ENCODE measurements at places on chromosomes 16 and 17.

- no peak overlapping the region for H3K27ac ChIP-seq
- H3K4me1 ChIP-seq: peaks cover 5% of the 10 kb centered on the region
- peak overlapping the region; percentile 99 for H3K4me3 ChIP-seq
- H3K27me3 ChIP-seq: no peaks in the 10 kb centered on the region
Observed at GRCh38 chr17:81237591-81238489, 1.0 kb downstream of the TEPSIN start.

DNA sequence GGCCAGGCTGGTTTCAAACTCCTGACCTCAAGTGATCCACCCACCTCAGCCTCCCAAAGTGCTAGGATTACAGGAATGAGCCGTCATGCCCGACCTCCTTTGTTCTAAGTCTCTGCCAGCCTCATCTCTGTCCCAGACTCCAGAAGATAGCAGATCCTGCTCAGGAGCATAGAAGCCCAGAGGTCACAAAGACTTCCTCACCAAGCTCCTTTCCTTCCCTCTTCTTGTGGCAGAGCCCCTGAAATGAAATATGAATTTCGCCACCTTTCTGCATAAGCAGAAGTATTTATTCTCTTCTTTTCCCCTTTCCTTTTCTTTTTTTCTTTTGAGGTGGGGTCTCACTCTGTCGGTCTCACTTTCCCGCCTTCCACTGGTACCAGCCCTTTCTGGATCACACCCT, 11.5 kb upstream of the PIPOX start:
- H3K27ac ChIP-seq: no peak overlapping the region
- H3K36me3 ChIP-seq: no peaks in the 10 kb centered on the region
- H3K27me3 ChIP-seq: no peaks in the 10 kb centered on the region
- no peak overlapping the region for H3K4me3 ChIP-seq
- DNase-seq: no peak

DNA sequence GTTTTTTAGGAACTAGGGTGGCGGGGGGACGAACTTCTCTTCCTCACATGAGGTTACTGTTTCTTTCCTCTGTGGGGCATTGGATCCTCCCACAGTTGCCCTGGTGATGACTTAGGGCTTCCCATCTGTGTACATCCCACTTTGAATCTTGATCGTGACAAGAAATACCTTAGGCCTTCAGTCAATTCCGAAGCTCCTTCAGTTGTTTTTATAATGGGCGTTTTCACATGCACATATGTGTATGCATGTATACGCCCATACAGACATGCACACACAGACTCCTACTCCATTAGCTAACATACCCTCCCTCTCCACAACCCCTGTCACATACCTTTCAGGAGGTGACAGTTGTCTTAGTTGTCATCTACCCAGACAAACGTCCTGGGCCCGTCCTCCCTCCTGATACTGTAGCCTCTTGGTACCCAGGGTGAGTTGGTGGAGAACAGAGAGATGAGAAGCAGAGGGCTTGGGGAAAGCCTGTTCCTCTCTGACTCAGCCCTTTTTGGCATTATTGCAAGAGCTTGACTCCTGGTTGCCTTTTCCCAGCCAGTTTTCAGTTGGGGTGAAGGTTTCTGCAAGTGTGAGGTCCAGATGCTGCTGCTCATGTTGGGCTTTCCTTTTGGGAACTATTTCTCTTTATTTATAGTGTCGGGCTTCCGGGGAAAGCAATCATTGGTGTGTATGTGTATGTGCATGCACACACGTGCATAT, 2.2 kb upstream of the AOC2 start:
- H3K27me3 ChIP-seq: no peaks in the 10 kb centered on the region
- no peaks in the 10 kb centered on the region for H3K36me3 ChIP-seq
- no peaks in the 10 kb centered on the region for H3K4me1 ChIP-seq
- no peak overlapping the region for H3K27ac ChIP-seq

- H3K27me3 ChIP-seq: no peaks in the 10 kb centered on the region
- peaks cover 54% of the 10 kb centered on the region for H3K4me1 ChIP-seq
- no peak overlapping the region for H3K4me3 ChIP-seq
- H3K36me3 ChIP-seq: no peaks in the 10 kb centered on the region
- peak overlapping the region; percentile 60 for H3K27ac ChIP-seq
Observed at GRCh38 chr17:82236142-82236971, 7.5 kb downstream of the SLC16A3 start.

DNA sequence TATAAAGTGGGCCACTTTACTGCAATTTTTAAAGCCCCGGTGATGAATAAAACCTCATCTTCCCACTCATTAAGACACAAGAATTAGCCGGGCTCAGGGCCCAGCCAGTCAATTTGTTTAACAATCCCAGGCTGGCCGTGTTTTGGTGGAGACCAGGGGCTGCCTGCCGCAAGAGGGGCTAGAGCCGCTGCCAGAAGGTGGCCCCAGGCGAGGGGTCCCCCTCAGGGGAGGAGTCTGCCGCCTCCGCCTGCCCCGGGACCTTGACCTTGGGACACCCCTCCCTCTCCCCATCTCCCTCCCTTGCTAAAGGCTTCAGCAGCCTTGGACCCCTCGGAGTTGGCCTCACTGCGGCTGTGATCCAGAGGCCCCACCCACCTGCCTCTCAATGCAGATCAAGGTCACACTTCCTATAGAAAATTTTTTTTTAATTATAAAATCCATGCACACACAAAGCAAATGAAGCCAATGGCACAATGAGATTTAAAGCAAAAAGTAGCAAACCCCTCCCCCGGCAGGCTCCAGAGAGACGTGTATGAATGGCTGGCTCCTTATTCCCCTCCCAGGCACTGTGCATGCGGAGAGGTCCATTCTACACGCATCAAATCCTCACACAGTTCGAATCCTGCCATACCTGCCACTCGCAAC, 23.0 kb upstream of the SLC38A10 start:
- H3K4me1 ChIP-seq: peaks cover 11% of the 10 kb centered on the region
- no peaks in the 10 kb centered on the region for H3K27me3 ChIP-seq
- H3K27ac ChIP-seq: no peak overlapping the region
- no peaks in the 10 kb centered on the region for H3K36me3 ChIP-seq
- no peak overlapping the region for H3K4me3 ChIP-seq

- no peak overlapping the region for H3K4me3 ChIP-seq
- H3K27ac ChIP-seq: no peak overlapping the region
- H3K36me3 ChIP-seq: no peaks in the 10 kb centered on the region
- H3K27me3 ChIP-seq: no peaks in the 10 kb centered on the region
- no peak for DNase-seq
- no peaks in the 10 kb centered on the region for H3K4me1 ChIP-seq
Observed at GRCh38 chr16:83513008-83513755, 294.6 kb upstream of the HSBP1 start.

GRCh38 chr16:50838885-50839284, 97.0 kb downstream of the CYLD start:
- H3K27me3 ChIP-seq: no peaks in the 10 kb centered on the region
- no peaks in the 10 kb centered on the region for H3K4me1 ChIP-seq
- no peak overlapping the region for H3K4me3 ChIP-seq
- DNase-seq: no peak
- no peak overlapping the region for H3K27ac ChIP-seq
- H3K36me3 ChIP-seq: no peaks in the 10 kb centered on the region

DNA sequence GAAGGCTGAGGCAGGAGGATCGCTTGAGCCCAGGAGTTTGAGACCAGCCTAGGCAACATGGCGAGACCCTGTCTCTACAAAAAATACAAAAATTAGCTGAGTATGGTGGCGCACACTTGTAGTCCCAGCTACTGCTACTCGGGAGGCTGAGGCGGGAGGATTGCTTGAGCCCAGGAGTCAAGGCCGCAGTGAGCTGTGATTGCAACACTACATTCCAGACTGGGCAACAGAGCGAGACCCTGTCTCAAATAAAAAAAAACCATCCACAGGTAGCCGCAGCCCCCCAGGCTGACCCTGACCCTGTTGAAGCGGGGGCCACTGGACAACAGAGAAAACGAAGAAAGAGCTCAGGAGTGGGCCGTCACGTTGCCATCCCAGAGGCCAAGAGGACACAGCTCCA, 4.0 kb downstream of the SLC43A2 start:
- no peak overlapping the region for H3K4me3 ChIP-seq
- no peak for DNase-seq
- H3K27ac ChIP-seq: no peak overlapping the region

DNA sequence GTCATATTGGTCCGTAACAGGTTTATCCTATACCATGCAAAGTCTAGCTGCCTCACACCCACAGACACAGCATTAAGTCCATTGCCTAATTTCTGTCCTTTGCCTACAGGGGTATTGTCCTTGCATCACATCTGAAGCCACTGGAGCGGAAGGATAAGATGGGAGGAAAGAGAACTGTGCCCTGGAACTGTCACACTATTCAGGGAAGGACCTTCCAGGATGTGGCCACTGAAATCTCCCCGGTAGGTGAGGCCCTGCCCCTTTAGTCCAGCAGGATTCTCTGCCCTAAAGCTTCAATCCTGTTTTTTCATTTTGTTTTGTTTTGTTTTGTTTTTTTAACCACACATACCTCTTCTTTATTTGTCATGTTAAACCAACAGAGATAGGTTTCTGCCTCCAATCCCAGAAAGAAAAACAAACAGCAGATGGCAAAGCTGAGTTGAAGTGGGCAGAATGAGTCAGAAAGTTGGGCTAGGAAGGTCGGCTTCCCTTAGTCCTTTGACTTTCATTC, 2.2 kb upstream of the EFTUD2 start:
- H3K27me3 ChIP-seq: no peaks in the 10 kb centered on the region
- peaks cover 4% of the 10 kb centered on the region for H3K4me1 ChIP-seq
- H3K27ac ChIP-seq: no peak overlapping the region
- H3K36me3 ChIP-seq: no peaks in the 10 kb centered on the region
- H3K4me3 ChIP-seq: no peak overlapping the region

GRCh38 chr16:67212766-67213165, 13.8 kb downstream of the ELMO3 start:
- H3K4me1 ChIP-seq: peaks cover 2% of the 10 kb centered on the region
- no peak overlapping the region for H3K27ac ChIP-seq
- no peak for DNase-seq
- H3K36me3 ChIP-seq: no peaks in the 10 kb centered on the region
- H3K27me3 ChIP-seq: no peaks in the 10 kb centered on the region
- no peak overlapping the region for H3K4me3 ChIP-seq

DNA sequence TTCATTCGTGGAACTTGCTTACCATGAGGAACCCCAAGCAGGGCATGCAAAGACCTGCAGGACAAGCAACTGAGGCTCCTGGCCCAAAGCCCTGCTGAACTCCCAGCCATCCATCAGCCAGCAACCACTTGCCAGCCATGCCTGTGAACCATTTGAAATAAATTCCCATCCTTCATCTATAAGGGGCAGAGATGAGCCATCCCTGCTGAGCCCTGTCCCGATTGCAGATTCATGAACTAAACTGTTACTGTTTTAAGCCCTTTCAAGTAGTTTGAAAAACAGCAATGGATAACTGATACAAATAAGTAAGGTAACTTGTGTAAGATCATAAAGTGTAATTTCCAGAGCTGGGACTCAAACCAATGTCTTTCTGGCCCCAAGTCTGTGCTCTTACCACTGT, 114.4 kb upstream of the WSCD1 start:
- no peak overlapping the region for H3K27ac ChIP-seq
- H3K4me3 ChIP-seq: no peak overlapping the region
- no peak for DNase-seq
- H3K4me1 ChIP-seq: no peaks in the 10 kb centered on the region
- H3K27me3 ChIP-seq: no peaks in the 10 kb centered on the region
- H3K36me3 ChIP-seq: no peaks in the 10 kb centered on the region

GRCh38 chr16:48911700-48912099, 301.7 kb upstream of the N4BP1 start:
- H3K27me3 ChIP-seq: no peaks in the 10 kb centered on the region
- no peak for DNase-seq
- no peak overlapping the region for H3K4me3 ChIP-seq
- H3K27ac ChIP-seq: no peak overlapping the region

DNA sequence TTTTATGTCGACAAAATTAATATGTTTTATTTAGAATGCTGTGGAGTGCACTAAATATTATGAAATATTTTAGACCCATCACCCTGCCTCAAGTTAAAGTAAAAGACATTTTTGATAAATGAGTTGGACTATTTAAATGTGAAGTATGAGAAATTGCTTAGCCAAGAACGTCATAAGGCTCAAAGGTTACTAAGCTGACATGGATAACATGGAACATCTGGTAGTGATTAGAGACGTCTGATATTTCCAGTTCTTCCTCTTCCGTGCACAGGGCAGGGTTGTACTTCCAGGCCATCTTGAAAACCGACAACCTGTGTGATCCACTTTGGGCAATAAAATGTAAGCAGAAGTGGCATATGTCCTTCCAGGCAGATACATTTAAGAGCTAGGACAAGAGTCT, 7.2 kb upstream of the CCL8 start:
- no peaks in the 10 kb centered on the region for H3K27me3 ChIP-seq
- peaks cover 2% of the 10 kb centered on the region for H3K4me1 ChIP-seq
- DNase-seq: no peak
- no peak overlapping the region for H3K4me3 ChIP-seq
- H3K27ac ChIP-seq: no peak overlapping the region

- DNase-seq: no peak
- peaks cover 12% of the 10 kb centered on the region for H3K4me1 ChIP-seq
- no peaks in the 10 kb centered on the region for H3K27me3 ChIP-seq
- no peaks in the 10 kb centered on the region for H3K36me3 ChIP-seq
- no peak overlapping the region for H3K4me3 ChIP-seq
Observed at GRCh38 chr17:81664051-81664470, 2.3 kb downstream of the OXLD1 start.

DNA sequence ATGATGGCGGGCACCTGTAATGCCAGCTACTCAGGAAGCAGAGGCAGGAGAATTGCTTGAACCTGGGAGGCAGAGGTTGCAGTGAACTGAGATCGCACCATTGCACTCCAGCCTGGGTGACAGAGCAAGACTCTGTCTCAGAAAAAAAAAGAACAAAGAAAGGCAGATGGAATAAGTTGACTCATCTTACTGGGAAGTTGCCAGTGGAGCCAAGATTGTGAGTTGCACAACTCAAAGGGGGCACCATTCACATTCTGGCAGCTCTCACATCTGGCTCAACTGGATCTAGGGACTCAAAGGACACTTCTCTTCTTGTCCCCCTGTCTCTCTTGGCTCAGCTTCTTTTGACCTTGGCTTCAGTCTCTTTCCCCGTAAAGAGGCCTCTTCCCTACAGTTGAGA, 53.7 kb upstream of the ETV4 start:
- H3K27me3 ChIP-seq: no peaks in the 10 kb centered on the region
- H3K4me3 ChIP-seq: no peak overlapping the region
- no peaks in the 10 kb centered on the region for H3K36me3 ChIP-seq
- H3K27ac ChIP-seq: no peak overlapping the region
- DNase-seq: no peak
- no peaks in the 10 kb centered on the region for H3K4me1 ChIP-seq

- H3K4me1 ChIP-seq: peaks cover 5% of the 10 kb centered on the region
- peak overlapping the region; percentile 51 for H3K4me3 ChIP-seq
- no peaks in the 10 kb centered on the region for H3K27me3 ChIP-seq
- H3K36me3 ChIP-seq: no peaks in the 10 kb centered on the region
- DNase-seq: peak; percentile 65
- H3K27ac ChIP-seq: peak overlapping the region; percentile 40
Observed at GRCh38 chr16:4693956-4694641, 737 bp downstream of the NUDT16L1 start.

Measured in ovary (tissue), 10 donors.